HuH-7 (cell line): ENCODE measurements at places on chromosomes 2 and 18.

- DNase-seq, result no peak
Measured at GRCh38 chr18:10049747-10050146, 135.9 kb downstream of the VAPA start.

- DNase-seq, result no peak
Measured at GRCh38 chr2:30713698-30714097, 93.5 kb downstream of the CAPN13 start.

GRCh38 chr2:32482471-32482870, 125.6 kb downstream of the BIRC6 start:
- DNase-seq, result no peak

- DNase-seq, result no peak
Measured at GRCh38 chr2:22900674-22901073, 484.3 kb upstream of the KLHL29 start.

DNA sequence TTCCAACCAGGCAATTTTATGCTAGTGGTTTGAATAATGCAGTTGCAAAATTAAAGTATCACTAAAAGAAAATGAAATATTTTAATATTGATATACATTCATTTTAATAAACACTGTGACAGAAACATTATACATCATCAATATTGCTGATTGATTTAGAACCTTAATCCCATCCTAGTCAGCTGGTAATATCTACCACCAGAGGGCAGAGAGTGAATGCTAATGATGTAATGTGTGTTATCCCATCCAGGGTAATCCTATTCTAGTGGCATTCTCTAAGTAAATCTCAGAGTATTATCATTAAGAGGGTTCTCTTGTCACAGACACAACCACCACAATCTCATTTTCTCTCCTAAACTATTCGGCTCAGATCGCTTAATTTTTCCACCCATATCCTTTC, 477.4 kb downstream of the CPS1 start:
- peak; percentile 21 for DNase-seq

- no peak for DNase-seq
Measured at GRCh38 chr2:62486439-62486765, 19.6 kb downstream of the TMEM17 start.
